ENCODE measurements at places on chromosomes 16 and 17. TPM values are rescaled to one million over a fixed set of nuclear protein-coding genes. Genes with fewer than 3 reads are reported as not detected.

GRCh38 chr17:1626333-1626732, 2.3 kb downstream of the SLC43A2 start:
- no peak for DNase-seq

DNA sequence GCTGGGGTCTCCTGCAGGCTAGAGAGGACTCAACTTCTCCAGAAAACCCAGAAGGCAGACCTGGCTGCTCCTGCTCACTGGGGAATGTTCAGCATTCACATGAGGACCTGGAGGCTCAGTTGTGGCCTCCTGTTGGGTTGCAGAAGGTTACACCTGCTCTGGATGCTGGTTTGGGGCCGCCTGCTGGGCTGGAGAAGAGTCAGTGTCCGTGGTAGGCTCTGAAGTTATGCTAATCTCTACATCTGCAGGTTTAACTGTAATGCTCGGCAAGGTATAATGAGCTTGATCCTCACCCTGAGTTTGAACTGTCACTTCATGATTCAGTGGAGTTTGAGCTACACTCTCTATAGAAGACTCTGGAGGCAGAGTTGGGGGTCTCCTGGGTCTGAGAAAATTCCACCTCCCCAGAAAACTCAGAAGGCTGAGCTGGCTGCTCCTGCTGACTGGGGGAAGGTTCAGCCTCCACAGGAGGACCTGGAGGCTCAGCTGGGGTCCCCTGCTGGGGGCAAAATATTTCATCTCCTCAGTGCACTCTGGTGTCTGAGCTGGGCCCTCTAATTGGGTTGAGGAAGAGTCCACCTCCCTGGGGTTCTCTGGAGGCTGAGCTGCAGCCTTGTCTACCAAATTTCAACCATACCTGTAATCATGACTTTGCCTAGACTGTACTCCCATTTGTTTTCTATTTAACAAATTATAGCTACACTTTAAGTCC, 23.5 kb downstream of the RDM1 start:
- no peak for DNase-seq

DNA sequence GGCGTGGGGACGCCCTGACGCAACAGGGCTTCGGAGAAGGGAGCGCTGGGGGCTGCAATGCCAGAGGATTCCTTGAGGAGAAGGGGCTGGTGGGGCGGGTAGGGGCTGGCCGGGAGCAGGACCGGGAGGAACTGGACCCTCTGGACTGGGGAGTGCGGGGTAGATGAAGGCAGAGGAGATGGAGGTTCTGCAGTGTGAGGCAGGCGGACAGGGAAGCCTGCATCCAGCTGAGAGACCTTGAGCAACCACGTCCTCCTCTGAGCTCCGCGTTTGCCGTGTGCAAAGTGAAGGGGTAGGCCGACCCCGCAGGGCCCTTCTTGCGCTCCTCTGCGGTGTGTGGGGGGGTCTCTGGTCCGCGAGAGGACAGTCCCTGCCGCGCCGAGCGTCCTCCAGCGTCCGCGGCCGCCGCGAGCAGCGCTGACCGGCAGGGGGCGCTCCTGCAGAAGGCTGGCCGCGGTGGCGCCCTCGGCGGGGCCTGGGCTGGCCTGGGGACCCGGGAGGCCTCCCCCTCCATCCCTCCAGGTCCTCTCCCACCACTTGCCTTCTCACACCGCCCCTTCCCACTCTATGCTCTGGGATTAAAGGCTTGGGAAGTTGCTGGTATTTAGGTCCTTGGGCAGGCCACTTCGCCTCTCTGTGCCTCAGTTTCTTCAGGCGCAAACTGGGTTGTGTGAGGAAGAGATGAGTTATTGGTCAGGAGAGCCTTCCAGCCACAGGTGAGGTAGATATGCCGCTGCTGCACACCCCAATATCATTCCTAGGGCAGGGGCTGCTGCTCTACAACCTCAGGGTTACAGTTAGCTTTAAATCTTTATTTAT, 9.6 kb upstream of the WNT9B start:
- DNase-seq = no peak

- no peak for DNase-seq
These were observed 9.5 kb upstream of the TCF25 start for GRCh38 chr16:89863741-89864526.

Gene TBX21
- 0.17 TPM for polyA plus RNA-seq

- no peak for DNase-seq
These were observed 172.5 kb downstream of the AXIN2 start for GRCh38 chr17:65388911-65389310.

DNA sequence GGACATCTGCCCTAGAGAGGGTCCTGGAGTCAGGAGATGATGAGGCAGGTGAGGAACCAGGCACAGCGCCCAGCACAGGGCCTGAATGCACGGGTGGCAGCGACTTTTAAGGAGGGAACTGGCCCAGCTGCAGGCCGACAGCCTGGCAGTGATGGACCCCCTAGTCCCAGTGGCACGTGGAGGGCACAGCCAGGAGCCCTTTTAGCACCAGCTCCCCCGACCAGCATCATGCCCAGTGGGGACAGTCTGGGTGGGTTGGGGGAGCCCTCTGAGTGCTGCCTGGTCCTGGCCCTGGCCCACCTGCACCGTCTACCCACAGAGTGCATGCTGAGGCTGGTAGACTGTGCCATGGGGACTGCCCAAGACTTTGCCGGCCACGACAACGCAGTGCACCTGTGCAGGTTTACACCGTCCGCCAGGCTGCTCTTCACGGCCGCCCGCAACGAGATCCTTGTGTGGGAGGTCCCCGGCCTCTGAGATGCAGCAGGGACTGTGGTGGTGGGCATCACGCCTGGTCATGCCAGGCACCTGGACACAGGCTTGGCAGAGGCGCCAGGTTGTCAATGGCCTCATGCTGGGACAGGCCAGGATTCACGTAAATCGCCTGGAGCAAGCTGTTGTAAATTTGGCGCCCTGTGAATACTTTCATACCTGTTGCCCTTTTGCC, 686 bp upstream of the RHOT2 start:
- no peak for DNase-seq

All from right renal cortex interstitium (tissue), 3 donors.